Gastroesophageal sphincter (tissue), 4 donors: ENCODE measurements at places on chromosomes 2 and 18. TPM values are rescaled to one million over a fixed set of nuclear protein-coding genes. Genes with fewer than 3 reads are reported as not detected.
A peak's percentile ranks its signal among the peaks of the same experiment; 100 is the strongest.

The FOXI3 gene
- total RNA-seq: not detected

- ATAC-seq: no peak
These were observed 76.1 kb upstream of the MAPRE2 start for GRCh38 chr18:34965108-34965507.

The EN1 gene
- total RNA-seq: not detected

GRCh38 chr18:31371989-31372388, 4.6 kb upstream of the DSG4 start:
- no peak for ATAC-seq

- no peak for ATAC-seq
These were observed 319.2 kb downstream of the LRATD1 start for GRCh38 chr2:14951569-14952285.

DNA sequence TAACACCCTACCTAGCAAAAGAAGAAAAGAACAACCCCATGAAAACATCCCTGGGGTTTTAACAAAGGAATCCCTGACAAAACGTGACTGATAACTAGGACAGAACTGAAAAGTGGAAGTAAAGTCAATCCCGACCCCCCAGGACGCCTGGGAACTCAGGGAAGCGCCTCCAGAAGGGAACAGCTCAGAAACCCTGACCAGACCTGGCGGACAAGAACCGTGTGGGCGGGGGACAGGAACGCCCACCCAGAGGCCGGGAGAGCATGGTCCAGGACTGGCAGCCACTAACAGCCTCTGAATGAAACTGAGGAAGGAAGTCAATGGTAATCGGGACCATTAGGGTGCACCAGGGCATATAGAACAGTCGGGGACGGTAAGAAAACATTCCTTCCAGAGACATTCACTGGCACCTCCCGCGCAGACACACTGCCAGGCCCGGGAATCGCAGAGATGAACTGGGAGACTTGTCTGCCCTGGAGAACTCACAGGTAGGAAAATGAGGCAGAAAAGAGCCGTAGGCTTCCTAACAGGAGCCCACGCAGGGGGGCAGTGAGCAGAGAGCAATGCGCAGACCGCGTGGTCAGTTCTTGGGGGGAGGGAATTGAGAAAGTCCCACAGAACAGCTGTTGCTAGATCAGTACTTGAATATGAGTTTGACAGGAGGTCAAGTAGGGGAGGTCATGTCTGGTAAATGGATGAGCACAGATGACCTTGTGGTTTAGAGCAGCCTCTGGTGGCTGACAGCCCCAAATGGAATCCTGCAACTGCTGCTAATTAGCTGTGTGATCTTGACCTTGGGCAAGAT, 1.3 kb upstream of the TBC1D8 start:
- ATAC-seq: peak; percentile 34

The ALPG gene
- total RNA-seq: not detected
